Fibroblast of skin of right biceps (primary cell): ENCODE measurements at places on chromosomes 7 and 10.
A peak's percentile ranks its signal among the peaks of the same experiment; 100 is the strongest.

- DNase-seq = peak; percentile 85
These were observed 14.7 kb upstream of the LRRN3 start for GRCh38 chr7:111076205-111076604.

- DNase-seq = no peak
These were observed 535 bp upstream of the EPC1 start for GRCh38 chr10:32347363-32348022.

DNA sequence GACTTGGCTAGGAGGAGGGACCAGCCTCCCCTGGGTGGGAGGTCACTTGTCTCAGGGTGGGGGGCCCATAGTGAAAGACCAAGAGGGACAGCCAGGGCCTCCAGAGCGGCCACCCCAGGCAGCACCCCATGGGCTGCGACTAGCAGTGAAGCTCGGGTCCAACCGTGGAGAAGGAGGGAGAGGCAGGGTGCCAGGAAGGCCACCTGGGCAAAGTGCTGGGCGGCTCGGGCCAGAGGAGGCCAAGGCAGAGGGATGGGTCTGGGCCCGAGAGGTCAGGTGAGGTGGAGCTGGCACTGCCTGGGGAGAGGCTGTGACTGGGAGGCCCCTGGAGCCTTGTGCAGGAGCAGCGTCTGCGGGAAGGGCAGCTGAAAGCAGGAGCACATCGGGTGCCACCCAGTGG is 41.8 kb downstream of the CLRN3 start:
- DNase-seq = no peak

- DNase-seq = no peak
These were observed 1.4 kb upstream of the CTBP2 start for GRCh38 chr10:125161707-125162119.

- no peak for DNase-seq
These were observed 62.2 kb downstream of the CNOT4 start for GRCh38 chr7:135447748-135448147.

DNA sequence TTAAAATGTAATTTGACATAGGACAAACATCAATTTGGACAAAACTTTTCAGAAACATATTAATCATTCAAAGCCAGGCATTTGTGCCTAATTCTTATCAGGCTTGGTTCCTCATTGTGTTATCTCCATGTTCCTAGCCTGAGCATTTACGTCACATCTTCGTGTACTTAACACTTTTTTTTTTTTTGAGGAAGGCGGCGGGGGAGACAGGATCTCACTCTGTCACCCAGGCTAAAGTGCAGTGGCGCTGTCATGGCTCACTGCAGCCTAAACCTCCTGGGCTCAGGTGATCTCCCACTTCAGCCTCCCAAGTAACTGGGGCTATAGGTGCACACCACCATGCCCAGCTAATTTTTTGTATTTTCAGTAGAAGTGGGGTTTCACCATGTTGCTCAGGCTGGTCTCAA is 19.8 kb downstream of the HNRNPA2B1 start:
- DNase-seq = no peak
